Activated naive CD4-positive, alpha-beta T cell treated with anti-CD3 and anti-CD28 coated beads, Interleukin-2, amount 10 ng/mL, durations not matched to agents 7 days and 5 days (primary cell): ENCODE measurements at places on chromosomes 2 and 18.

- DNase-seq: no peak
Observed at GRCh38 chr2:32200814-32201213, 35.1 kb downstream of the SLC30A6 start.

DNA sequence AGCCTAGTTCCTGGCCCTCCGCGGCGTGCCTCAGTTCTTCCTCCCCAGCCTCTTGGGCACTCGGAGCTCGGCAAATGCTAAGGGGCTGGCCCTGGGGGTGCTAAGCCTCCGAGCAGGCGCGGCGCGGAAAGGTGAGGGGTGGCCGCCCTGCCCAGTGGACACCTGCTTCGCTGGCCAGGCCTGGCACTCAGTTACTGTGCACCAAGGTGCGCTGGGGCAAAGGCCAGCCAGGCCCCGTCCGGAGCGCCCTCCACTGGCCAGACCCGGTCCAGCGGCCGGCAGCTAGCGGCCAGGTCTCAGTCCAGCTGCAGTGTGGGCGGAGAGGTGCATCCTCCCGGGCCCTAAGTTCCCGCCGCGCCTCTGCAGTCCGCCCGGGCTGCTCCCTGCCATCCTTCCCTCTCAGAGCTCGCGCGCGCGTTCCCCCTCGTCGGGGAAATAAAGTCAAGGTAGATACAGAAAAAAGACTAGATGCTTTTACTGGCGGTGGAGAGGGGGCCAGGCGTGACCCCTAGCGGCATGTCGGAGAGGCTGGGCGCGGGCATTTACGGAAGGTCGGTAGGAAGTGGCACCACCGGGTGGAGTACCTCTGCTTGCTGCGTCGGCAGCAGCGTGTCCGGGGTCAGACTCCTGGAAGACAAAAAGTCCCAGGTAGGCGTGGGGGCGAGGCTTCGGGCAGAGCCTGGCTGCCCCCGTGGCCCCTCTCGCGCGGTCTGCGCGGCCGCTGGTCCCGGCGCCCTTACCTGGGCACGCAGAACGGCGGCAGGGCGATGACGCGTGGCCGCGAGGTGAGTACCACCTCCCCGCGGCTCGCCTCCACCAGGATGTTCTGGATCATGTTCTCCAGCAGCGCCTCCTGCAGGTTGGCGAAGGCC lies 9.4 kb upstream of the CRYBA2 start:
- DNase-seq: peak; percentile 63

GRCh38 chr2:201953396-201953795 lies 80.3 kb upstream of the FZD7 start:
- no peak for DNase-seq

GRCh38 chr2:218031771-218032257 lies 29.0 kb upstream of the TNS1 start:
- DNase-seq: peak; percentile 18

GRCh38 chr2:65067806-65068553 lies 11.8 kb downstream of the CEP68 start:
- no peak for DNase-seq
